Uterus (tissue), 4 donors: ENCODE measurements at places on chromosomes 2 and 18. TPM values are rescaled to one million over a fixed set of nuclear protein-coding genes. Genes with fewer than 3 reads are reported as not detected.

The ZSWIM2 gene
- not detected for total RNA-seq

The SLC14A1 gene
- 26.0 TPM for total RNA-seq

The PTPRN gene
- total RNA-seq = not detected

GRCh38 chr18:48393170-48393569, 16.0 kb downstream of the ZBTB7C start:
- no peaks in the 10 kb centered on the region for H3K27me3 ChIP-seq
- H3K4me1 ChIP-seq = no peaks in the 10 kb centered on the region
- H3K27ac ChIP-seq = no peak overlapping the region
- no peak for DNase-seq
- H3K4me3 ChIP-seq = no peak overlapping the region

DNA sequence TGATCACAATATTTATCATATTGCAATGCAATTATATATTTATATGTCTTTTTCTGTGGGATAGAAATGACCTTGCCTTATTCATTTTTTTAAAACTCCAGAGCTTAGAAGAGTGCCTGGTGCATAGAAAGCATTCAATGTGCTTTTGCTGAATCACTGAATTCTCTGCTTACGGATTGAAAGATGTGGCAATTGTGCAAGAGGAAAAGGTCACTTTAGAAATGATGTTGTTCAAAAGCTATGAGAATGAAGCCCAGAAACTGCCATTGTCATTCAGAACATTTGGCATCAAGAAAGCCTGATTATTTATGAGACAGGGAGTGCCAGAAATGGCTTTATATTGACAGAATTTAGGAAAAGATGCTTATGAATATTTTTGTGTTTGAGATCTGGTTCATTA, 678.6 kb upstream of the CDH2 start:
- H3K4me3 ChIP-seq = no peak overlapping the region
- H3K27me3 ChIP-seq = no peaks in the 10 kb centered on the region
- no peak for DNase-seq
- no peaks in the 10 kb centered on the region for H3K4me1 ChIP-seq
- H3K27ac ChIP-seq = no peak overlapping the region

DNA sequence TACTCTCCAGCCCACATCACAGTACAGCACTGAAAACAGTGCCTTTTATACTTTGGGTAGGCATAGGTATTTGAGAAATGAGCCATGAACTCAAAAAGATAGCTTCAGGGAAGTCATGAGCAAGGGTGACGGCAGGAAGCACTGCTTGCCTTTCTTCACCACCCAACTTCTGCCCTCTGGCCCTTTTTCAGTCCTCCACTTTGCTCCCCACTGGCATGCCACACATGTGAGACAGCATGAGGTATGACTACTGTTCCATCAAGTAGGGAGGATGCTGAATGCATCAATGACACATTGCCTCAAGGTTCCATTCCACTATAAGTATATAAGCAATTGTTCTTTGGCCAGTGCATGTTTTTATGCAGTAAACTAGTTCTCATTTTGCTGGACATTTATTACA, 373.0 kb downstream of the NRXN1 start:
- H3K4me1 ChIP-seq = no peaks in the 10 kb centered on the region
- no peak overlapping the region for H3K4me3 ChIP-seq
- no peak for DNase-seq
- no peaks in the 10 kb centered on the region for H3K27me3 ChIP-seq

GRCh38 chr2:63596401-63596883, 7.7 kb downstream of the MDH1 start:
- no peak overlapping the region for H3K4me3 ChIP-seq
- no peaks in the 10 kb centered on the region for H3K4me1 ChIP-seq
- no peaks in the 10 kb centered on the region for H3K36me3 ChIP-seq
- no peaks in the 10 kb centered on the region for H3K27me3 ChIP-seq
- H3K27ac ChIP-seq = no peak overlapping the region
- DNase-seq = no peak

GRCh38 chr18:51330148-51330547, 132.7 kb upstream of the MEX3C start:
- no peaks in the 10 kb centered on the region for H3K36me3 ChIP-seq
- no peak overlapping the region for H3K27ac ChIP-seq
- no peak overlapping the region for H3K4me3 ChIP-seq
- H3K4me1 ChIP-seq = no peaks in the 10 kb centered on the region
- no peak for DNase-seq
